Spinal cord (tissue), 10 donors: ENCODE measurements at places on chromosomes 4 and X.

- peak; percentile 3 for DNase-seq
Measured at GRCh38 chr4:62513306-62513705, 1313.2 kb downstream of the ADGRL3 start.

- no peak for DNase-seq
Measured at GRCh38 chr4:140084385-140084784, 69.6 kb downstream of the MAML3 start.

- no peak for DNase-seq
Measured at GRCh38 chr4:77052352-77052751, 23.4 kb downstream of the CCNI start.

GRCh38 chr4:112735474-112735951 lies 98.6 kb downstream of the LARP7 start:
- DNase-seq: no peak

DNA sequence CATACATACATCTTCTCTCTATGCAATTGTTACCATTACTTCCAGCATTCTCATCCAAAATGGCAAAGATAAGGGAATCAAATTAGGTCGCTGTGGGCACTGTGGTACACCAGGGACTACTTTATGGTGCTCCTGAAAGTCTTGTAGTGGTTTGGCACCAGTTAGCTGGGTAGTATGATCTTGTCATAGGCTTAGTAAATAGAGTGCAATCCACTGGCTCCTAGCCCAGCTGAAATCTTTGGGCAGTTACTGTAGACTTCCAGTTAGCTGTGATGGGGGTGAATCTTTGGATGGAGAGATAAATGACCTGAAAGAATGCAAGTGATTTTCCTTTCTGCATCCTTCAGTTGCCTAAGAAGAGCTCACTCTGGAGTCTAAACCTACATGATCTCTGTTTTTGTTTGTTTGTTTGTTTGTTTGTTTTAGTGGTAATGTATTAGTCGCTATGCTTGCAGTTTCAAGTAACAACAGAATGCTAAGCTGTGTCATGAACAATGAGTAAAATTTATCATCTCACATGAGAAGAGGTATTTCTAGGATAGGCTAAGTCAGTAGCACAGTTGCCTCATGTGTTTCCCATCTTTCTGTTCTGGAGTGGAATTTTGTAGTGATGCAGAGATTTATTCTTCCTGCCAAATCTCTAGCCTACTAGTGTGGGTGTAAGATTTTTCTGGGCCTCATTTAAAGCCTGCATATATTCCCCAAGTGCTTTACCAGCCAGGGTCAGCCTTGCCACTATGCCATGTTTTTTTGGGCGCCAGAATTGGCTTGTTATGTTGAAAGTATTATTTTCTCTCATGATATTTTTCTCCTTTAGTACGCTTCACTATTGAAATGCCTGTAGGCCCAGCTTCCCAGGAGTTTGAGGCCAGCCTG lies 24.2 kb downstream of the HERC3 start:
- DNase-seq: peak; percentile 58

DNA sequence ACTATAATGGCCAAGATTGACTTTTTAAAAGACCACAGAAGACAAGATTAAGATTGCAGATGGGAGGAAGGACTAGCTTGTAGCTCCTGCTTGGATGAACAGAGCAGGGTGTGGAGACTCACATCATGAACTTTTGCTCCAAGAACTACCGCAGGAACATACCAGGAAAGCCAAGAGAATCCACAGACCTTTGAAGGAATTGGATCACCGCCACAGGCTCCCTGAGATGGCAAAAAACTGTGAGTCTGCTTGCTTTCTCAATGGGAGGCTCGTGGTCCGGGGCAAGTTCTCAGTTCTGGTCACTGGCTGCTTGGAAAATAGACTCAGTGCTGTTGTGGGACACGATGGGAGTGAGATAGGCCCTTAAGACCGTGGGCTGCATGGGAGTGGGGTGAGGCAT lies 276.6 kb downstream of the CCSER1 start:
- DNase-seq: no peak

GRCh38 chr4:147831551-147832171 lies 99.8 kb downstream of the ARHGAP10 start:
- DNase-seq: no peak

DNA sequence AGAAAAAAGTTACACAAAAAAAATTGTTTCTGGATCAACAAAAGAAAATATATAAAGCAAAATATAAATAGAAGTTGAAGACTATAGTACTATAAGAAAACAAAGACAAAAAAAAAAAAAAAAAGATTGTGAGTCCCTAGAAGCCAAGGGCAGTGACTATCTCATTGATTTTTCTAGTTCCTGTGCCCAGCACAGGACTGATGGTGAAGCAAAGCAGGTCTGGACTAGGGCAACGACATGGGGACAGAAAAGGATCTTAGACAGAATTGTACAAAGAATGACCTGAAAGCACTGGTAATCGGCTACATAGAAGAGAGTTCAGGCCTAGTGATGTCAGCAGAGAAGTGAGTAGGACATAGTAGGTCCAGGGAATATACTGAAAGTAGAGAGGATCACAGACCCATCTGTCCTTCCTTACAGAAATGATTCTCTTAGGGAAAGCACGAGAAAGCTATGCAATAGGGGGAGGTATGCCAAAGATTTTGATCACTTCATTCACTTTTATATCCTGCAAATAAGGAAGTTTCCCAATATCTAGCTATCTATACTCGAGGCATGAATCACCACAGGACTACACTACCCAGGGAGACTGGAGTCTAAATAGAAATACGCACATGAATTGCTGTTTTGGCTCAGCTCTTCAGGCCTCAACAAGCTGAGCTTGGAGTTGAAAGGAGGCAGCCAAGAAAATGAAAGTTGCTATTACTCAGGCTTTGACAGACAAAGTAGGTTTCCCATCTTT lies 230.9 kb upstream of the GPC4 start:
- DNase-seq: no peak

GRCh38 chr4:1559896-1560650 lies 124.0 kb downstream of the FAM53A start:
- peak; percentile 89 for DNase-seq

- DNase-seq: no peak
Measured at GRCh38 chr4:66852843-66853242, 692.5 kb downstream of the CENPC start.

DNA sequence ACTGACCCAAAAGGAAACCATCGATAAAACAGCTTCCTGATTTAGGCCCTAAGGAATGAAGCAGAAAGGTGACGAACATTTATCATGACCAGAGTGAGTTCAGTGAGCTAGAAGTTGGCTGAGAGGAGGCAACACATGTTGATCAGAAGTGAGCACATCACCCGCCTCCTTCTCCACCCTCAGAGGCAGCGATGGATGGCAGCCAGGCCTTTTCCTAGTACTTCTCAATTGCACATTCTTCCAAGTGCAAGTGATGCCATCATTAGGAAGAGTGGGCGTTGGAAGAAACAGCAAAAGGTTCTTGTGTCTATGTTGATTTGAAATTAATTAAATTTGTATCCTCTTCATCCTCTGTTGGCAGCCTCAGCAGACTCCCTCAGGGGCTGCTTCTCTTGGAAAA lies 51.7 kb downstream of the TMEM154 start:
- no peak for DNase-seq

- DNase-seq: no peak
Measured at GRCh38 chr4:113524096-113524495, 237.4 kb downstream of the CAMK2D start.

- DNase-seq: no peak
Measured at GRCh38 chrX:46831765-46832327, 5.0 kb upstream of the RP2 start.

DNA sequence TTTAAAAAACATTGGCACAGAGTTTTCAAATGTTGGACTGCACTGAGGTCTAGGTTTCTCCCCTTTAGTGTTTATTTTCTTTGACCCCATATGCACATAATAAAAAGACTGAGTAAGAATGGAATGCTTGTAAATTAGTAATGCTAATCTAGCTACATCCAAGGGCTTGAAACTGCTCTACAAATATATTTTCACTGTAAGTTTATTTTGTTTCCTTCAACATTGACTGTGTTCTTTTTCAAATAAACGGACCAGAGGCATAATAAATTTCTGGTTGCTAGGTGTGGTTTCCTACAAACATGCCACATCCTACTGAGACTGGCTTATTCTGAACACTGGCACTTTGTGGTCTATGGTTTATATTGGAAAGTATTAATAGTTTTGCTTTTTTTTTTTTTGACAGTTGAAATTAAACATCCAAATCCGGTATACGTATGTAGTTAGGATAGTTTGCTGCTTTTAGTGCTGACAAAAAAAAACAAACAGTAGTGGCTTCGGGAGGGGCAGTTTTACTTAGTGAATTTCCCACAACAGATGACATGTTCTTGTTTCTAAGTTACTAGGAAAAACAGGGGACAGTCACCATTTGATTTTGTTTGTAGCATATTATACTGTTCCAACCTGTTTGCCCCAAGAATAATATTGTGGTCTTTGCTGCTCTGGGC lies 13.2 kb downstream of the CA5B start:
- peak; percentile 18 for DNase-seq

GRCh38 chr4:1015179-1015578 lies 3.8 kb downstream of the FGFRL1 start:
- DNase-seq: no peak

- DNase-seq: no peak
Measured at GRCh38 chr4:124070688-124071484, 641.6 kb downstream of the ANKRD50 start.

- DNase-seq: no peak
Measured at GRCh38 chr4:129410115-129410514, 314.2 kb downstream of the C4orf33 start.

DNA sequence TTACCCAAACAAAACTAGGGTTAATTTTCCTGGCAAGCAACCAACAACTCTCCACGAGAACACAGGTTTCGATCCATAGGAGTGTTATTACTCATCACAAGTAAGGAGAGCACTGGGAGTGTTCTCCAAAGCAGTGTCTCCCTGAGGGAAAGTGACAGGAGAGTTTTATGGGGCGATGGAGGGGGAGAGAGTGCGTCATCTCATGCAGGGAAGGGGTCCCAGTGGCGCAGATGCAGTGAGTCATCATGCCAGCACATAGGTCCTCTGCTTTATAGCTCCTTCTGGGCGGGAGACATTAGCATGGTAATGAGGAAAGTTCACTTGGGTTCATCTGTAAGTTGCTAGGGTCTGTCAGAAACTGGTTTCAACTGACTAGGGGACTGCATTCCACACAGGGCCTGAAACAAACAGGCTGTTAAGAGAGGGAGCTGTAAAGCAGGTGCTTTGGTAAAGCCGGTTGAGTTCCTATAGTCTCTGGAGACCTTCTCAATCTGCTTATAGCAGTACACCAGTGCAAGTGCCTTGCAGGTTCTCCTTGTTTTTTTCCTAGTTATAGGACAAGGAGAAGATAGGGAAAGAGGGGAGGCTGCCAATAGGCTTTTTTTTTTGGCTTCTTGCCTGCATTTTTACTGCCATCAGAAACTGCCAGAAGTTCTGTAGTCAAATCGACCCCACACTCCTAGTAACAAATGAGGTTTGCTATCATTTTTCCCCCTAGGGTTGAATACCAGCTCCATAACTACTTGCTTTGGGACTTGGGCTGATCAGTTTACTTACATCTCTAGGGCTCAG lies 12.8 kb upstream of the BOD1L1 start:
- DNase-seq: no peak

DNA sequence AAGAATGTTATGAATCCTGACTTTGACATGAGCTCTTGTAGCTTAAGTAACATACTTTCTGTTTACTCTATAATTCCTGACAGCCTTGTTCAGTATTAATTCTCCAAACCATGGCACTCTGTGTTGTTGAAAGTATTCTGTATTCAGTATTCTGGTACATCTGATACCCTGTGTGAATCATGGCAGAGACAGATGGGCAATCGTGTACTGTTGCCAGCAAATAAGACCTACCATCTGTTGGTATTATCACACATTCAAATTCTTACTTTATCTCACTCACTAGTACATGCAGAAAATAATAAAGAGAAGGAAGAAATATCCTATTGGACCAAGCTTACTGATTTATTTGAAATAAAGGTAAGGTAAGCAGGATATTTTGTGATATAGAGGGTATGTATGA lies 7.9 kb downstream of the MBTPS2 start:
- peak; percentile 16 for DNase-seq

- DNase-seq: no peak
Measured at GRCh38 chr4:27082776-27083175, 222.1 kb downstream of the STIM2 start.

DNA sequence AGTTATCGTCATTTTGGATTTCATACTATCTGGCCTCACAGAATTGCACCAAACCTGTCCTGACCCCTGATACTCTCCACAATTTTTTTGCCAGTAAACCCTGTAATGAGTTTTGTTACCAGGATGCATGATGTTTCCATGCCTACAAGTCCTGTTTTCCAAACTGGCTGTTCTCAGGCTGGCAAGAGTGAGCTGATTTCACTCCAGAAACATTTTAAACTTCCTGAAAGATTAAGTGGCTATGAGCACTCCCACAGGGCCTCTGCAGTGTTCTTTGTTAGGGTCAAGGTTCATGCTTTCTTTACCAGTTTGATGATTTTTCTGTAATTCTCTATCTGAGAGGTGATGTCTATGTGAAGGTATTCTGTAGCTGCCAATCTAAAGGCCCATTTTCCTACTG lies 31.7 kb upstream of the PDLIM3 start:
- peak; percentile 50 for DNase-seq

- peak; percentile 12 for DNase-seq
Measured at GRCh38 chrX:102154218-102154860, 1.4 kb downstream of the BEX5 start.

- no peak for DNase-seq
Measured at GRCh38 chr4:131441004-131441688, 1707.9 kb upstream of the PCDH10 start.

DNA sequence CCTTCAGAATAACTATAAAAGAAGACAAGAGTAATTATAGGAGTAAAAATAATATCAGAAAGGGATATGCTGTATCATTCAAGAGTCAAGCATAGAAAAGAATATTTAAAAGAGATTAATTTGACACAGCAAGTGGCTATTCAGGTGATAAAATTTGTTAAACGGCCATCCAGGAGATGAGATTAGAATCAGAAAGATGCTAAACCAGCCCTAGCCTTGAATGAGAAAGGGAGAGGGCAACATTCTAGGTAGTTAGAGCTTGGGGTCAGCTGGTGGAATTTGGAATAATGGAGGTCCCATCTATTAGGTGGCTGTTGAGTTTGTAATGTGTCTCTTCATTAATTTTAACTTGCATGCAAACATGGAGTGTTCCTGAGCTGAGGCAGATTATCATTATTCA lies 350.5 kb upstream of the PABPC4L start:
- no peak for DNase-seq

- DNase-seq: no peak
Measured at GRCh38 chr4:166309286-166309685, 436.2 kb downstream of the TLL1 start.

- DNase-seq: peak; percentile 83
Measured at GRCh38 chr4:141081921-141082395, 51.3 kb downstream of the RNF150 start.

GRCh38 chrX:120274958-120275357 lies 24.3 kb downstream of the ZBTB33 start:
- DNase-seq: no peak

DNA sequence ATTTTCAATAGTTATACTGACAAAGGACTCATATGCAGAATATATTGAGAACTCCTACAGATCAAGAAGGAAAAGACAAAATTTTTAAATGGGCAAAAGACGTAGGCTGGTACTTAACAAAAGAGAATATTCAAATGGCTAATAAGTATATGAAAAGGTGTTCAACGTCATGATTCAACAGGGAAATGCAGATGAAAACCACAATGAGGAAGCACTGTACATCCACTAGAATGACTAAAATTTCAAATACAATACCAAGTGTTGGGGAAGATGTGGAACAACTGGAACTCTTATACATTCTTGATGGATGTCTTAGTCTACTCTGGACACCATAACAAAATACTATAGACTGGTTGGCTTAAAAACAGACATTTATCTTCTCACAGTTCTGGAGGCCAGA lies 1.3 kb upstream of the MRFAP1L1 start:
- DNase-seq: no peak
